ENCODE measurements at places on chromosomes 13 and 19.

GRCh38 chr13:27404680-27405079 is 19.7 kb upstream of the GTF3A start:
- DNase-seq = no peak

DNA sequence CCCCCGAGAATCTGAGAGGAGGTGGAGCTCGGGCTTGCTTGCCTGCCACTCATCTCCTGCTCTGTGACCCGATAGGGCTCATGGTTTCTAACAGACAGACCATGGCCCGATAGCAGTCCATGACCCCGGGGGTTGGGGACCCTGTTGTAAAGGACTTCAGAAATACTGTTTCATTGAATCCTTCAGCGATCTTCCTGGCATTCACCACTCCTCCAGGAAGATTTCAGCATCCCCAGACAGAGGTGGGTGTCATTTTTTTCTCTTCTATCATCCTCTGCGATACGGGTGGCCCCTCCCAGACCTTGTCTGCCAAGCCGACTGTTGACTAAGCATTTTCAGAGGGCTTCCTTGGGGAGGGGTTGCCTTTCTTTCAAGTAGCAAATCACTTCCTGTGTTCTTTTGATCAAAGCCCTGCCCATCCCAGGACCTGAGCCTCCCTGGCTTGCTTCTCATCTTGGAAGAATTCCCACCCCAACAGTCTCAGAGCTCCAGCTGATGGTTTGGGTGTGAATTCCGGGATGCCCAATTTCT is 1.7 kb downstream of the MYO1F start:
- DNase-seq = no peak

DNA sequence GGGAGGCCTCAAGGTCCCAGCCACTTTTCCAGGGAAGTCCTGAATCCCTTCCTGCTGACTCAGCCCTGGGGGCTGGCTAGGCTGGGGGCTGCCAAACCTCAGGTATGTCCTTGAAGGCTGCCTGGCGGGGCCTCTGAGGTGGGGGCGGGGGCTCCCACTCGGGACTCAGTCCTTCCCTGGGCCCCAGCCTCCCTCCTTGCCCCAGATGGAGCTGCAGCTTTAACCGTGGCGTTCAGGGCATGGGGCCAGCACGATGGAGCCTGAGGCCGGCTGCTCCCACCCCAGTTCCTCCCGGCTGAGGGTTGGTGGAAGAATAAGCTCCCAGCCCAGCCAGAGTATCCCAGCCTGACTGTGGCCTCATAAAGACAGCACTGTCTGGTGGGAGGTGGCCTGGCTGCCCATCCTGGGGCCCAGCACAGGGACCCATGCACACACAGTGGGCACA is 12.4 kb downstream of the CILP2 start:
- DNase-seq = no peak

GRCh38 chr19:51116736-51117286 is 7.9 kb upstream of the SIGLEC9 start:
- DNase-seq = no peak

GRCh38 chr13:40440990-40441820 is 225.2 kb downstream of the FOXO1 start:
- no peak for DNase-seq

GRCh38 chr13:71394176-71394575 is 472.8 kb downstream of the DACH1 start:
- DNase-seq = no peak

- DNase-seq = no peak
These were observed 18.9 kb downstream of the ZNF563 start for GRCh38 chr19:12314553-12314952.

- no peak for DNase-seq
These were observed 676.1 kb upstream of the KLHL1 start for GRCh38 chr13:70784207-70784989.

DNA sequence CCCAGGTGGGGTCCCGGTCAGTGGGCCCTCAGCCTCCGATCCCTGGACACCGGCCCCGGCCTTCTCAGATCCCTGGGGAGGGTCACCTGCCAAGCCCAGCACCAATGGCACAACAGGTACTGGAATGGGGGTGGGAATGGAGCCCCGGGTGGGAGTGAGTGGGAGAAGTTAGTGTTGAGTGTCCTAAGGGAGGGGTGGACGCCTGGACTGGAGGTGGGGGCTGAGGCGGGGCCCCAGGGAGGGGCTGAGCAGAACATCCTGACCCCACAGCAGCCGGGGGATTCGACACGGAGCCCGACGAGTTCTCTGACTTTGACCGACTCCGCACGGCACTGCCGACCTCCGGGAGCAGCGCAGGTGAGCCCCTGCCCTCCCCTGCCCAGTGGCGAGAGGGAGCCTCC is 17.7 kb downstream of the EPN1 start:
- DNase-seq = no peak

DNA sequence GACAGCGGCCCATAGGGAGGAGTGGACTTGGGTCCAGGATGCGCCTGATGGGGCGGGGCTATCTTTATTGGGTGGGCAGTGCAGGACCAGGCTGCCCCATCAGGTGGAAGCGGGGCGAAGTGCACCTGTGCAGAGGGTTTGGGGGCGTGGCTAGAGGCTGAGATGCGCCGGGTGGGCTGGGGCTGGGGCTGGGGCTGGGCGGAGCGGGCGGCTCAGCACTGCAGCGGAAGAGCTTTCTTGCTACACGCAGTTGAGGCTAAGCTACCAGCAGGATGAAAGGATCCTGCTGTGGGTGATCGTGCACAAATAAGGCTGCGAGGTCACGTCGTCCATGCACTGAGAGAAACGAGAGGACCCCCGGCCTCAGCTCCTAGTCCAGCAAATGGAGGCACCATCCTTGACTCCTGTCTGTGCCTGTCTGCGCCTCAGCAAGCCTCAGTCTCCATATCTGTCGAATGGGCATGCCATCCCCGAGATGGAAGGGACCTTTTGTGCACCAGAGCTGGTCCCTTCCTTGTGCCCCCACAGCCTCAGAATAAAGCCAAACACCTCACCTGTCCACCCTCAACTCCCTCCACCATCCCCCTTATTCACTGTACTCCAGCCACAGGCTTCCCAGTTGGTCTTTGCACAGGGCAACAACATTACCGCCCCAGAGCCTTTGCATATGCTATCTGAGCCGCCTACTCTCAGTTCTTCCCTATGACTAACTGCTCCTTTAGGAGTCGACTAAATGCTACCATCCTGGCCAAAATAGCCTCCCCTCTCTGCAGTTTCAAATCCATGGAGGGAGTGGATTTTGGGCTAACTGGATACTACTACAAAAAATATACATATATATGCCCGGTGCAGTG is 21.0 kb upstream of the HOMER3 start:
- DNase-seq = peak; percentile 35

DNA sequence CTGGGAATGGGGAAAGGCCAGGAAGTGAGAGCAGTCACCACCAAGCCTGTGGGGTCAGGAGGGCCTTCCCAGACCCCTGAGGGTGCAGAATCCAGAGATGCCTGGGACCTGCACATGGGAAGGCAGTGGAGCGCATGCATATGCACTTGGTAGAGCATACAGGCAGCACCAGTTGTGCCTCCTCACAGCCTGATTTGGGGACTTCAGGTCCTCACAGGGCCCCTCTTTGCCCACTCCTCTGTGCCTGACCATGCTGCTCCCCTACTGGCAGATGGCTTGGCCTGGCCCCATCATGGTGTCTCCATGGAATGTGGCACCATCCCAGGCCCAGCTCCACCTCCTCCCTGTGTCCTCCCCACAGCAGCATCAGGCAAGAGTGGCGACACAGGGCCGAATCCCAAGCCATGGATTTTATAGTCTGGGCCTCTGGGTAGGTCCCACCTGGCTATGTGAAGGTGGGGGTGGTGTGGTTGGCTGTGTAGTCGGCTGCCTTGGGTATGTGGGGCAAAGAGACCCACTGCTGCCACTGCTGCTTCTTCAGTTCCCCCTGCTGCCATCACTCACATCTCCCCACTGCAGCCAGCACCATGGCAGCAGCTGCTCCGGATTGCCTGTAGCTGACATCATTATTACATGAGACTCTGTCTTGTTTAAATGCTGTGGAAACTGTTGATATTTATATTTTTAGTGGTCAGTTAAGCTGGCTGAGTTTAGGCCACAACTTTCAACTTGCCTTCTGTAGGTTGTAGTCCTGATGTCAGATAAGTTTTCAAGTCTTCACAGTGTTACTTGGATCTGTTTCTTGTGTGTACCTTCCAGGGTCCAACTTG is 247.0 kb downstream of the GPC6 start:
- no peak for DNase-seq

DNA sequence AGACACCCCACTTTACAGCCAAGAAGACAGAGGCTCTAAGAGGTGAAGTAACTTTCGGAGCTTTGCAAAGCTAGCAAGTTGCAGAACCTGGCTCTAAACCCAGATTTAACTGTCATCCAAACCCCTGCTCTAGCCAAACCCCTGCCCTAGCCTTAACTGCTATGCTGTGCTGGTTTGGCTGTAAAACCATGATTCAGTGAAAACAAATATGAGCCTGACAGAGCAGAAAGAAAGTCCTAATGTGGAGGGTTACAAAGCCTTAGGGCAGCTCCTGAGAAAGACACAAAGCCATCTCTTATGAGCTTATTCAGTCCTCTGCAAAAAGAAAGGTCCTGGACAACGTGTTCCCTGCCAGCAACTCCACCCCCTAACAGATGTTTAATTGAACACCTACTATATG is 172.8 kb downstream of the KATNAL1 start:
- DNase-seq = no peak

GRCh38 chr19:16325161-16325527 is 518 bp downstream of the KLF2 start:
- peak; percentile 1 for DNase-seq

DNA sequence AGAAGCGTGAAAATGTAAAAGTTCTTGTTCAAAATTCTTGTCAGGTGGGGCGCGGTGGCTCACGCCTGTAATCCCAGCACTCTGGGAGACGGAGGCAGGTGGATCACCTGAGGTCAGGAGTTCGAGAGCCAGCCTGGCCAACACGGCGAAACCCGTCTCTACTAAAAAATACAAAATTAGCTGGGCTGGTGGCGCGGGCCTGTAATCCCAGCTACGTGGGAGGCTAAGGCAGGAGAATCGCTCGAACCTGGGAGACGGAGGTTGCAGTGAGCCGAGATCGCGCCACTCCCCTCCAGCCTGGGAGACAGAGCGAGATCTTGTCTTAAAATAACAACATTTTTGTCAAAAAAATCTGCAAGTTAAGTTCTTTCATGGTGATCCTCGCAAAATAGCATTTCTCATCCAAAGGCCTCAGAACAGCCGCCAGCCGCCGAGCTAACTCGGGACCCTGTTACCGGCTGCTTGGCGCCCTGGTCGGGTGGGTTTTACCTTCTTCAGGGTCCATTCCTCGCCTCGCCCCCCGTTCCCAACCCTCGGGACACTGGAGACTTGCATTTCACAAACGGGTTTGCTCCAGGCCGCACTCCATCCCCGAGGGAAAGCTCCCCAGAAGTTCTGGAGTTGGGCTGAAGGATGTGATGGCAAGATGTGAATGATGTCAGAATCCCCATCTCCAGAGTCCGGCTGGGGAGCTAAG is 1.6 kb downstream of the LATS2 start:
- DNase-seq = no peak

DNA sequence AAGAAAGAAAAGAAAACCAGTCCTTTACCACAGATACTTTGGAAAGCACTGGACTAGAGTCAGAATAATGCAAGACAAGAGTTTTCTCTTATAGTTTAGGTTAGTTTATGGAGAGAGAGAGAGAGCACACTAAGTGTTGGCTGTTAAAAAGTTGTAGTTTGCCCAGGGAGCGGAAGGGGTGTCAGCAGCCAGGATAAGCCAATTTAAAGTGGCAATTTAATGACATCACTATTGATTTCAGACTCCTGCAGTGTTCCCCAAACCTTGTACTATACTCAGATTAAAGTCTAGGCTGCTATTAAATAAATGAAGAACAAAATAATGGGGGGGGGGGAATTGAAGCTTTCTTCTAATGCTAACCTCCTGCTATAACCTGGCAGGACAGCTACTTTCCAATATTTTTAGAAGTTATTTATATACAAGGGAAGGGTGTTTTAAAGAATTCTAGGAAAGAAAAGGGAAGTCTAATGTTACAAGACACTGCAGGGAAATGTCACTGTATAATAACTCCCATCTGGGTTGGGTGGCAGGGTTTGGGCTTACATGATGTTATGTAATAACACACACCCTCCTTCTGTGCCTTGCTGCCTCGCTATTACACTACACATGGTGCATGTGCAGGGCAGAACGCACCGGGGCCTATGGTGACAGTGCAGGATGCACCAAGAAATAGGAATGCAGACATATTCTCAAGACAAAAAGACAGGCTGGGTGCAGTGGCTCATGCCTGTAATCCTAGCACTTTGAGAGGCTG is 19.9 kb downstream of the TPT1 start:
- DNase-seq = no peak

DNA sequence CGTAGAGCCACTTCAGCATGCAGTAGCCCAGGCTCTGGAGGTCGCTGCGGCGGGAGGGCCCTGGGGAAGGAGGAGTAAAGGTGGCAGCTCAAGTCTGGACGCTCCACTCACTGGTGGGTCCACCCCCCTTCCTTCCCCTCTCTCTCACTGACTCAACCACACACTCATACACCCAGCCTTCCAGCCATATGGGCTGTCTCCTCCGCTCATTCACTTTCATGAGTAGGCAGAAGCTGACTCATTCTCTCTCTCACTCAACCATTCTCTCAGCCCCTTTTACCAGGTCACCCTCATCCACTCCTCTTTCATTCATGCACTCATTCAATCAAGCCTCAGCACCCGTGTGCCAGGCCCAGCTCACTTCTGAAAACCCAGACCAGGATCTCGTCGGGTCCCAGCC is 27.5 kb upstream of the SIGLEC11 start:
- DNase-seq = no peak

DNA sequence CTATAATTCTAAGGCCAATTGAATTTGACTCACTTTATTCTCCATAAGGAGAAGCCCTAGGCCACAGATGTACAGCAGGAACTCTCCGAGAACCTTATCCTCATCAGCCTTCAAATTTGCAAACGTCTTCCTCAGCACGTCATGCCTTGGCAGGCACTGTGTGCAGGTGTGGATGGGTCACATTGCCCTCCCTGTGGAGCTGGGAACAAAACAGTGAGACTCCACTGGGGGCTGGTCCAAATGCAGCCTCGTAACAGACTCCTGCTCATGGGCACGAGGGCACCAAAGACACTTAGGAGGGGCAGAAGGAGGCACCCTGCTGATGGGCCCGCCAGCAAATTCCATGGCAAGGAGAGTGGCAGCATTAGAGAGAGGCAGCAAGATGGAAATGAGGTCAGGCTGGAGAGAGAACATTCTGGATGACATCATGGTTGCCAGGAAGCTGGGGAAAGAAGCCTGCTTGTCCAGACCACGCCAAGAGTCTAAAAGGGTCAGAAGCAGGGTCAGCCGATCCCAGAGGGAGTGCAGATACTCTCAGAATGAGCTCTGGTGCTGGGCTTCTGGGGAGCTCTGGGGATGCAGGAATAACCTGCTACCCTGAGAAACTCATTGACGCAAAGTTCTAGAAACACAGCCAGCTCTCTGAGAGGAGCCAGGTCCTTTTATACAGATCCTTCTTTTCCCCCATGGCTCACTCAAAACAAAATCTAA is 242.2 kb downstream of the B3GLCT start:
- no peak for DNase-seq

DNA sequence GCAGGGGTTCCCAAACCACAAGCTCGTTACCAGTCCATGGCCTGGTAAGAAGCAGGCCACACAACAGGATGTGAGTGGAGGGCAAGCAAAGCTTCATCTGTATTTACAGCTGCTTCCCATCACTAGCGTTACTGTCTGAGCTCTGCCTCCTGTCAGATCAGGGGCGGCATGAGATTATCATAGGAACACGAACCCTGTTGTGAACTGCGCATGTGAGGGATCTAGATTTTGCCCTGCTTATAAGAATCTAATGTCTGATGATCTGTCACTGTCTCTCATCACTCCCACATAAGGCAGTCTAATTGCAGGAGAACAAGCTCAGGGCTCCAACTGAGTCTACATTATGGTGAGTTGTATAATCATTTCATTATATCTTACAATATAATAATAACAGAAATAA is 677.4 kb upstream of the SLITRK6 start:
- DNase-seq = no peak

GRCh38 chr13:31919971-31920726 is 111.4 kb upstream of the FRY start:
- DNase-seq = no peak
